ENCODE measurements at places on chromosomes 5 and 9. TPM values are rescaled to one million over a fixed set of nuclear protein-coding genes. Genes with fewer than 3 reads are reported as not detected.

The IL13 gene
- not detected for total RNA-seq

The ACOT12 gene
- total RNA-seq = not detected

The IRX4 gene
- not detected for total RNA-seq

The NTRK2 gene
- not detected for total RNA-seq

The KLF9 gene
- total RNA-seq = 1.9 TPM

The PTGDS gene
- total RNA-seq = not detected

The TMEM215 gene
- total RNA-seq = not detected

The RNF180 gene
- total RNA-seq = not detected

The TNFSF15 gene
- 0.09 TPM for total RNA-seq

The IFNA2 gene
- total RNA-seq = not detected

The STPG3 gene
- 1.7 TPM for total RNA-seq

The GABRB2 gene
- total RNA-seq = 5.1 TPM

The AQP7 gene
- total RNA-seq = 2.2 TPM

The VLDLR gene
- not detected for total RNA-seq

The LOX gene
- total RNA-seq = not detected

The IFNB1 gene
- total RNA-seq = not detected

The LCN15 gene
- not detected for total RNA-seq

The LRRC19 gene
- not detected for total RNA-seq

The INSL4 gene
- not detected for total RNA-seq

The WDR5 gene
- total RNA-seq = 44.6 TPM

All from OCI-LY7 (cell line).